Osteoblast (primary cell): ENCODE measurements at places on chromosomes 11 and 22. TPM values are rescaled to one million over a fixed set of nuclear protein-coding genes. Genes with fewer than 3 reads are reported as not detected.

The TMEM184B gene
- total RNA-seq: 29.8 and 30.0 TPM in 2 replicates

The SCUBE2 gene
- 1.8 and 2.7 TPM in 2 replicates for total RNA-seq

The SULT4A1 gene
- total RNA-seq: under 0.01 TPM in 1 of 2 replicates, not detected in the other

The CD6 gene
- total RNA-seq: not detected in 2 replicates

The TRIM51 gene
- total RNA-seq: not detected in 2 replicates

The DSCAML1 gene
- total RNA-seq: not detected in 2 replicates

The KIRREL3 gene
- 3.6 and 4.4 TPM in 2 replicates for total RNA-seq

The OR52B6 gene
- total RNA-seq: not detected in 2 replicates

The MTFP1 gene
- total RNA-seq: 5.3 and 6.9 TPM in 2 replicates

The RASD2 gene
- under 0.01 and 0.29 TPM in 2 replicates for total RNA-seq
